ENCODE measurements at places on chromosomes 7 and 10.

GRCh38 chr10:118332236-118332635 is 9.9 kb downstream of the FAM204A start:
- DNase-seq: no peak

GRCh38 chr10:72173619-72174296 is 42.1 kb upstream of the ANAPC16 start:
- no peak for DNase-seq

DNA sequence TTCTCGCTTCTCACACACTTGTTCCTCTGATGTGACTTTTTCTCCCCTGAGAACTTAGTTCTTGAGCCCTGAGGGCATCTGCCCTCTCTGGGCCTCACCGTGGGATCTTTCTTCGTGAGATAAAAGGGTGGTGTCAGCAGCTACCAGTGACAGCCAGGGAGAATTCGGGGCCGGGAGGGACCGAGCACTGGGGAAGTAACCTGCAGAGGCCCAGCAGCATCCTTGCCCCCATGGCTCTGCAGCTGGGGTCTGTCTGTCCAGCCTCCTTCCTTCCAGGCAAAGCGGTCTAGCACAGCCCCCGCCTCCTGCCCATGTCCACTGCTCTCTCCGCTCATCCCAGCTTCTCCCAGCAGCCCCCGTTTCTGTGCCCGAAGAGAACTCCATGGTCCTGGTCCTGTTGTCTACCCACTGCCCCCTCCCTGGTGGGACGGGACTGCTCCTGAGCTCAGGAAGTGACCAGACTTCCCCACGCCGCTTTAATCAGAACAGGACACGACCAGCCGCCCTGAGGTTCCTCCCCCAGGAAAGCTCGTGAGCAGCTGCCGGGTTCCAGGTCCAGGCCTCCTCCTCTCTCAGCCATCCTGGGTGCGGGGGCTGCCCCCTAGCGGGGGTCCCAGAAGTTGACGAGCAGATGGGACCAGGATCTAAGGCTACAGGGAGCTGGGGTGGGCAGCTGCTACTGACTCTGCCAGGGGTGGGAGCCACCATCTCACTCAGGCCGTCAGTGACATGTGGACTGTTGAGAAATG is 187.5 kb downstream of the WDR37 start:
- no peak for DNase-seq

GRCh38 chr7:3393862-3394261 is 92.8 kb downstream of the SDK1 start:
- no peak for DNase-seq

- no peak for DNase-seq
These were observed 739 bp downstream of the MPP7 start for GRCh38 chr10:28302012-28302637.

- no peak for DNase-seq
These were observed 18.3 kb downstream of the PLEKHA1 start for GRCh38 chr10:122392835-122393234.

DNA sequence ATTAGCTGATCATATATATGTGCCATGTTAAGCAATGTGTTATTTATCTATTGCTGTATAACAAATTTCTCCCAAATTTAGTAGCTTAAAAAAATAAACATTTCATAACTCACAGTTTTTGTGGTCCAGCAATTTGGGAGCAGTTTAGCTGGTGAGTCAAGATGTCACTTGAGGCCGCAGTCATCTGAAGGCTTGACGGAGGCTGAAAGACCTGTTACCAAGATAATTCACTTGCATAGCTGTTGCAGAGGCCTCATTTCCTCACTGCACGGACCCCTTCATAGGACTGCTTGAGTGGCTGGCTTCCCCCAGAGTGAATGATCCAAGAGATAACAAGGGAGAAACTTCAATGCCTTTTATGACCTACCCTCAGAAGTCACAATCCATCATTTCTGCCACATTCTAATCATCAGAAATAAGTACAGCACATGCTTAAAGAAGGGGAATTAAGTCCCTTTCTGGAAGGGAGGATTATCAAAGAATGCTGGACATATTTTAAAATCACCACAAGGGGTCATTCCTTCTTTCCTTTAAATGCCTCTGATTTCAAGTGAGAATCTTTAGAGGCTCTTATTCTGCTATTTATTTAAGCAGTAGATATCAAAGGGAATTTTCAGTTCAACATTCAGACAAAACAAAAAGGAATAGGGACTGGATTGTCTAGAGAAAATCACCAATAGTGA is 10.5 kb upstream of the SRPK2 start:
- no peak for DNase-seq

- DNase-seq: no peak
These were observed 21.6 kb downstream of the GARS1 start for GRCh38 chr7:30616318-30616717.

GRCh38 chr7:123126171-123126570 is 73.6 kb downstream of the SLC13A1 start:
- DNase-seq: no peak

DNA sequence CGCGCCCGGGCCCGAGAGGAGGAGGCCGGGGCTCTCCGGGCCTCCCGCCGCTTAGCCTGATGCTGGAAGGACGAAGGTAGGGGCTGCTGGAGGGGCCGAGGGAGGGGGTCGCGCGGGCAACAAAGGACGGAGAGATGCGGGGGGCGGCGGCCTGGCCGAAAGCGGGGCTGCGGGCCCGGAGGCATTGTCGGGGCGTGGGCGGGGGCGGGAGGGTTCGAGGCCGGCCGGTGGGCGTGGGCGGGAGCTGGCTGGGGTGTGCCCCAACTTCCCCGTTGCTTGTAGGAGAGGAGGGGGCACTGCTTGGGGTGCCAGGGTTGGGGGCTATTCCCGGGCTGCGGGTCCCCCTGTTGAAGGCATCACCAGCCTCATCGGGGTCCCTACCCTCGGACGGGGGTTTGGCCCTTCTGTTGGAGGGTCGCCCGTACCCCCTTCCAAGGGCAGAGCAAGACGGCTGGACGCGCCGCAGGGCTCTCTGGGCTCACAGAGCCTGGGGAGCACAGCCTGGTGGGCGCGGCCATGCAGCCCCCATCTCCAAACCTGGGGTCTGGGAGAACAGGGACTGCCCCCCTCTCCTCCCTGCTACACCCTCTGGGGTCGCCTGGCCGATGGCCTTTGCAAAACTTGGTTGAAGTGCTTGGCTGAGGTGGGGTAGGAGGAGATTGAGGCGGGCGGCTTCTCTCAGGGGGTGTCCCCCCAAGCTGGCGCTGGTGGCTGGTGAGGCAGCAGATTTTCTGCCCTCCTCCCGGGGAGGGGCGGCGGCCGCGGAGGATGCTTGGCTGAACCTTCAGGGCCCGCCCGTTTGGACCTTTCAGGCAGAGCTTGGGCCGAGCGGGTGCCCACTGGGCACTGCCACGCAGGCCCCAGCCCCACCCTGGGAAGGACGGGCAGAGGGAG is 699 bp downstream of the CLIP2 start:
- no peak for DNase-seq
